CD4-positive, alpha-beta memory T cell (primary cell): ENCODE measurements at places on chromosomes 13 and 19.

- H3K4me3 ChIP-seq = no peak overlapping the region
- H3K36me3 ChIP-seq = no peaks in the 10 kb centered on the region
- H3K4me1 ChIP-seq = no peaks in the 10 kb centered on the region
Observed at GRCh38 chr19:53424968-53425597, 6.7 kb upstream of the ZNF761 start.

DNA sequence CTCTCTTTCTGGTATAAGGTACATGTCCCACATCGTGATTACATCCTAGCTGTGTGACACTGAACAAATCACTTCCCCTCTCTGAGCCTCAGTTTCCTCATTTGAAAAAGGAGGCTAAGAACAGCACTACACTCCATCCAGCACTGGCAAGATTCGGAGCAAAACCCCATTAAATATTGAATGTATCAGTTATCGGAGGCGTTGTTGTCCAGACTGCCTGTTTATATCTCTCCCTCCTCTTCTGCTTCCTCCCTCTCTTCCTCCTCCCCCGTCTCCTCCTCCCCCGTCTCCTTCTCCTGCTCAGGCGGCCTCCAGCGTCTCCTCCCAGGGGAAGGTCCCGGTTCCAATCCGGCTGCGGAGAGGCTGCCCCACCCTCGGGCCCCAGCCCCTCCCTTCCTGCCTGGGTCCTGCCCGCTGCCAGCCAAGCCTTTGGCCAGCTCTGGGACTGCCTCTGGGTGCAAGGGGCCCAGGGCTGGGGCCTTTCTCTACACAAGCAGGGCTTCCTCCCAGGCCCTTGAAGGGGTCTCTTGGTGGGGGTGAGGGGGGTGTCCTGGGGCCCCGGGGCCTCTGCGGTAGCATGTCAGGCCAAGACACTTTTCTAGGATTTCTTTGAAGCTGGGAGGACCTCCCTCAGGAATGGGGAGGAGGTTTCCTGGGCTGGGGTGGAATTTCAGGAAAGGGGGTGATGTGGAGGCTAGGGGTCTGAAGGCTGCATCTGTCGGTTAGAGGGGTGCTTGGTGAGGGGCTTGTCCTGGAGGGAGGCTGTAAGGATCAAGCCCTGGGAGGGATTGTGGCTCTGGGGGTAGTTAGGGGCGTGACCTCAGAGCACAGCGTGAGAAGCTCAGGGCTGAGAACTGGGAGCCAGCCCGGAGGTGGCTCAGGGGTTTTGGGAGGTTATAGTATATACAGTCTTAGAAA, 1.9 kb downstream of the RRAS start:
- H3K4me1 ChIP-seq = peaks cover 40% of the 10 kb centered on the region
- H3K4me3 ChIP-seq = no peak overlapping the region
- no peaks in the 10 kb centered on the region for H3K36me3 ChIP-seq
- no peak overlapping the region for H3K27ac ChIP-seq

DNA sequence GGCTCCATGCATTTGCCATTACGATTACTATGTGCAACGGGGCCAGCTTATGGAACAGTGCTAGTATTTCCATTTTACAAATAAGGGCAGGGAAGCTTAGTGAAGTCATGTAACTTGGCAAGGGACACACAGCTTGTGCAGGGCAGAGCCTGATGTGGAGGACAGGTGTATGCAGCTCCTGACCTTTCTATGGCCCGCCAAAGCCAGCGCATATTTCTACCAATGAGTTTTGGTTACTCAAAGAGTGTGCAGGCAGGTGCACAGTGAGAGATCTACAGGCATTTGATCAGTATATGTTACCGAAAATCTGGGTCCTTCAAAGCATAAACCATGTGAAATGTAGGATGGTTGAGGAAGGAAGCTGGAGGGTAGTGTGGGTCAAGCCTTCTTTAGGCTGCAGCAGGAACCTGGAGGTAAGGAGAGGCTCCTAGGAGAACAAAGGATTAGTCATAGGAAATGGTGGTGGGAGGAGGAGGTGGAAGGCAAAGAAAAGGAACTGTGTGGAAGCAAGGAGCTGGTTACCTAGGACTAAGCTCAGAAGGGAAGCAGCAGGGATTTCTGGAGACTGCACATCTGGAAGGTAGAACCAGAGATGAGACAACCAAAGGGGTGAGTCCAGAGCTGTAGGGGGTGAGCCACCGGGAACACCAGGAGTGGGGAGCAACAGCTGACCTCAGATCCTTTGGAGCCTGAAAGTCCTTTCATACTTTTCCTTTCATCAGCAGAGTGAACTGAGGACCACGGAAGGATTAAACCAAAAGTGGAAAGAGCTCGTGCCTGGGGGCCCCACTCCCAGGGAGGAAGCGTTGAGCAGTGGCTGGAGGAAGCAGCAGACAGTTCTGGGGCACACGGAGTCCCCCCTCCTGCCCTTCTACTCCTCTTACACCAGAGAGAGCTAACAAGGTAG, 4.2 kb upstream of the PDX1 start:
- H3K4me3 ChIP-seq = no peak overlapping the region
- no peak for DNase-seq
- no peaks in the 10 kb centered on the region for H3K36me3 ChIP-seq
- peaks cover 23% of the 10 kb centered on the region for H3K4me1 ChIP-seq
- no peak overlapping the region for H3K27ac ChIP-seq

DNA sequence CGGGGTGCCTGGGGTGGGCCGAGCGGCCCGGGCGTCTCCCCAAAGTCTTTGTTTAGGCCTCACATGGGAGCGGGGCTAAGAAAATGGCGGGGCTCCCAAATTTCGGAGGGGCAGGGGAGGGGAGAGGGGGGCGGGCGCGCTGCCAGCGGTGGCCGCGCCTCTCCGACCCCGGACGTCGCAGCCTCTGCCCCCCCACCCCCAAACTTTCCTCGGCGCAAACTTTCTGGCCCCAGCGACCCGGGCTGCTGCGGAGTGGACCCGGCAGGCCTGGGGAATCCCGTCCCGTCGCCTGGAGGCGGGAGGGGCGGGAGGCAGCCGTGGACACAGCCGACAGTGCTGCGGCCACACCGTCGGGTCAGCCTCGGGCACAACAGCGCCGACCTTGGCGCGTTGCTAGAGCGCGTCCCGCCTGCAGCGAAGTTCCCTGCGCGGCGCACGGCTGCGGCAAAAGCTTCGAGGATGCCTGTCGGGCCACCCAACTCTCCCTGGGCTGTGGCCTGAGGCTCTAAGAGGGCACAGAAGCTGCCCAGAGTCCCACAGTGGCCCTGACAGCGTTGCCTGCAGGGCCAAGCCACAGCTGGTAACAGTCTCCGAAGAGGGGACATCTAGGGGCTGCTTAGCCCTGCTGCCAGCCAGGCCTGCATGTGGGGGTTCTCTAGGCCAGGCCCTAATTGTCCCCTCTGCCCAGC, 1.3 kb downstream of the NFIX start:
- DNase-seq = no peak
- no peaks in the 10 kb centered on the region for H3K36me3 ChIP-seq
- H3K4me3 ChIP-seq = no peak overlapping the region
- no peak overlapping the region for H3K27ac ChIP-seq
